Psoas muscle (tissue), 8 donors: ENCODE measurements at places on chromosomes 12 and 14. TPM values are rescaled to one million over a fixed set of nuclear protein-coding genes. Genes with fewer than 3 reads are reported as not detected.
A peak's percentile ranks its signal among the peaks of the same experiment; 100 is the strongest.

NKX2-1 gene
- not detected for total RNA-seq

DENND5B gene
- total RNA-seq, result 16.1 TPM

EXD2 gene
- 12.6 TPM for total RNA-seq

INHBC gene
- not detected for total RNA-seq

FAM222A gene
- total RNA-seq, result 5.1 TPM

ACSM4 gene
- not detected for total RNA-seq

PPM1H gene
- total RNA-seq, result 3.3 TPM

ASB2 gene
- 148 TPM for total RNA-seq

CCDC198 gene
- not detected for total RNA-seq

HCAR1 gene
- 0.13 TPM for total RNA-seq

DNA sequence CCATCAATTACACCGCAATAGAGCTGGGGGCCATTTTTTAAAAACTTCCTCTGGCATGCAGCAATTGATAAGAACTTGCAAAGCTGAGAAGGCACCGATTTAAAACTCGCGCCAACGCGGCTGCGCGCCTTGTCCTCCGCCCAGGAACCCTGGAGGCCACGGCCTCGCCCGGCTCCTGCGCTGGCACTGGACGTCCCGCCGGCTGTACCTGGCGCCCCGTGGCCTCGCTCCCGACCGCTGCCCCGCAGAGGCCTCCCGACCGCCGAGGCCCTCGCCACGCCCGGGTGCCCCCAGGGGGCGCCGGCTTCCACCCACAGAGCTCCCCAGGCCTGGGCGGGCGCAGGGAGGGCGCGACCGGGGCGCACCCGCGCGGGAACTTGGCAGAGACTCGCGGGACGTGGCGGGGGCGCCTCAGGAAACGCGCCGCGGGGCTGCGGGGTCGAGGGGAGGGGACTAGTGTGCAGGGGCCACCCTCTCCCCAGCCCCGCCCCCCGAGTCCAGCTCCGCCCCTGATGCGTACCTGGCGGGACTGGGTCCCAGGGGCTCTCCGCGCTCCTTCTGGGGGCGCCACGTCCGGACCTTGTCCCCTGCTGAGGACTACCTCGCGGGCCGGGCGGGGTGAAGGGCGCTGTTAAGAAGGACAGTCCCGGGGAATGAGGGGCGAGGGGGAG lies 65.7 kb downstream of the TNFAIP2 start:
- DNase-seq, result peak; percentile 61

DNA sequence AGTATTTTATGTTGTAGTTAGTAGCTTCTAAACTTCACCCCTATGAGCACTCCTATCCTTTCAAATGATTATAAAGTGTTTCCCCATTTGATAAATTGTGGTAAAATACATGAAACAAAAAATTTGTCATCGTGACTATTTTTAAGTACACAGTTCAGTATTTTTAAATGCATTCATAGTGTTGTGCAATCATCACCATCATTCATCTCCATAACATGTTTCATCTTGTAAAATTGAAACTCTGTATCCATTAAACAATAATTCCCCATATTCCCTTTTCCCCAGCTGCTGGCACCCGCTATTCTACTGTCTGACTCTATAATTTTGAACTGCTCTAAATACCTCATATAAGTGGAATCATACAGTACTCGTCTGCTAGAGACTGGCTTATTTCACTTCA lies 52.5 kb downstream of the ATP23 start:
- no peak for DNase-seq

DNA sequence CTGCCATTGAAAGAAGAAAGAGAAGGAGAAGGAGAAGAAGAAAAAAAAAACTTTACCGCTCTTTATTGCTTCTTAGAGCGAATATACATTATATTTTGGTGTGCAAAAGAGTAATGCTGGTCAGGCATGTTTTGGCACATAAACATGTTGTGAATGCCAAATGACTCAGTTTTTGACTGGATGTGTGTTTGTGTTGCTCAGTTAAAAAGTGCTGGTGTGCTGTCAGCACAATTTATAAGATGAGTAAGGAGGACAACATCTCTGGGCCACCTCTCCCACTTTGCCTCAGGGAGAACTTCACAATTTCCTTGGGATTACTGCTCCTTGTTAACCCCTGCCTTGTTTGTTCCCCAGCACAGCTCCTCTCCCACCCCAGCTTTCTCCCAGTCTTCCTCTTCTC lies 584.8 kb downstream of the ETNK1 start:
- no peak for DNase-seq

DNA sequence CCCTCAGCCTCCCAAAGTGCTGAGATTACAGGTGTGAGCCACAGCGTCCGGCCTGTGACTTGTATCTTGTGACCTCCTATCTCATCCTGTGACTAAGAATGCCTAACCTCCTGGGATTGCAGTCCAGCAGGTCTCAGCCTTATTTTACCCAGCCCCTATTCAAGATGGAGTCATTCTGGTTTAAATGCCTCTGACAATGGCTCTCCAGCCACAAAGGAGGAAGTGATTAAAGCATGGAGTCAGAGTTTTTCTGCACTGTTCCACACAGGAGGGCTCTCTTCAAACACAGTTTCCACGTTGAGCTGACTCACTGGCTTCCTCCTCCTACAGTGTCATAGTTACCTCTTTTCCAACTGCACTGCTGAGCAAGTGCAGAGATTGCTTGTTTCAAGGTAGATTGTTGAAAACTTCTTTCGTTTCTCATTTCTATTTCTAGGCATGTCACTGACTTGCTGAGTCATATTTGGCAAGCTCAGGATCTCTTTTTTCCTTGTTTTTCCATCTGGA lies 383.8 kb downstream of the PCNX1 start:
- DNase-seq, result no peak

DNA sequence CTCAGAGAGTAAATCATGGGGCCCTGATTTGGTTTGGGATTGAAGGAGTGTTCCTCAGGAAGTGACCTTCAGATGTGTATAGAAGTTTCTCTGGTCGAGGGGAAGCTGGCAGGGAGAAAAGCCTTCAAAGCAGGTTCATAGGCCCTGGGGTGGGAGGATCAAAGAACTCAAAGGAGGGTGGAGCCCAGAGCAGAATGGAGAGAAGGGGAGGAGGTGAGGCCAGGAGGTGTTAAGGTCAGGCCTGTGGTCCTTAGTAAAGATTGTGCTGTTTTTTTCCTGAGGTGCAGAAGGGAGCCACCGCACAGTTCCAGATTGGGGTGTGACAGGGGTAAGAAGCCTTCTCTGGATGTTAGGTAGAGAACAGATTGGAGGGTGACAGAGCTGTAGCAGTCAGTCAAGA lies 9.7 kb upstream of the CFAP251 start:
- DNase-seq, result no peak

DNA sequence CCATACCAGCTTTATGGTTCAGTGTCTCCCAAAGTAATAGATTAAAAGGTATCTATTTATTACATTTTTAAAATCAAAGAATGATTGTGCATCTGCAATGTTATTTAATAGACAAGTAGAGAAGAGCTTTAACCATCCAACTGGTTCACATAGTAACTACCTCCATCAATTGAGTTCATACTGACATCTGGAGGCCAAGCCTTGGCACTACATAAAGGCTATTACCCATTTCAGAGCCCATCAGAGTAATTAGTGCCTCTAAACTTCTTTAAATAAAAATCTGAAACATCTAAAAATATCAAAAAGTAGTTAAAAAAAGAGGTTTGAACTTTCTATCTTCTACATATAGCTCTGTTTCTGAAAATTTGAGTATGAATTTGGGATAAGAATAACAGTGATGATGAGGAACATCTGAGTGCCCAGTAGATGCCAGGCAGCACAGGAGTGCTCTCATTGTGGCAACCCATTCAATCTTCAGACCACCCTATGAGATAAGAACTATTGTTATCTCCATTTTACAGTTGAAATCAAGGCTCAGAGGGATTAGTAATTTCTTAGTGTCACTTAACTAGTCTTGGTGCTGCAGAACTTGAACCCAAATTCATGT lies 132.9 kb upstream of the DAAM1 start:
- no peak for DNase-seq

- peak; percentile 15 for DNase-seq
These were observed 216.5 kb upstream of the RTL1 start for GRCh38 chr14:101119830-101120571.

- DNase-seq, result no peak
These were observed 426.2 kb downstream of the IPO8 start for GRCh38 chr12:30269496-30269895.

DNA sequence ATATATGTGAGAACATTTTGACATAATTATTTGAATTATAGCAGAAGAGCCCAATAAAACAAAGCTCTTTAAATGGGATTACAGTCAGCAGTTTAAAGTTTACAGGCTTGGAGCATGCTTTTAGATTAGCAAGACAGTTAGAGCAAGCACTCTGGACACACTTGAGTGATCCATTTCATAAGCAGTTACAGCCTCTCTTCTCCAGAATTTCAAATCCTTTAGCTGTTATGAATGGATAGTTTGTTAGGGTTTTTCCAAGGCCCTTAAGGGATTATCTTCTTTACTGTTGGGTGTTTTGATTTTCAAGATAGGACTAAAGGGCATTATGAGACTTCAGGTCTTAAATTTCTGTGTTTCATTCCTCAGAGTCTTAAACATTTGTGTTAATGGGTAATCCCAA lies 36.3 kb downstream of the BEST3 start:
- no peak for DNase-seq

DNA sequence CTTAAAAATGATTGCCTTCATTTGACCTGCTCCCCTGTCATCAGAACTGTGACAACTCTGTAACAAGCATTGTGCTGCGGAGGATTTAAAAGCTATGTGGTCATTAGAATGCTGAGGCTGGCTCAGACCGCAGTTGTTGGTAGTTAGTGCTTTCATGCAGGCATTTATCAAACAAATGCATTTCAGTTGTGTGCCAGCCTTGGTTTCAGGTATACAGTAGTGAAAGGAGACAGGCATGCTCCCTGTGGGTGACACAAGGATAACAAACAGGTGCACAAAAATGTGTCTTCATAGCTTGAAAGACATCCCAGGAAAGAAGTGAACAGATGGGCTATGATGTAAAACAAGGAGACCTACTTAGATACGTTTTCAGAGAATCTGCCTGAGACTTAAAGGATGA lies 60.6 kb downstream of the MARK3 start:
- no peak for DNase-seq

DNA sequence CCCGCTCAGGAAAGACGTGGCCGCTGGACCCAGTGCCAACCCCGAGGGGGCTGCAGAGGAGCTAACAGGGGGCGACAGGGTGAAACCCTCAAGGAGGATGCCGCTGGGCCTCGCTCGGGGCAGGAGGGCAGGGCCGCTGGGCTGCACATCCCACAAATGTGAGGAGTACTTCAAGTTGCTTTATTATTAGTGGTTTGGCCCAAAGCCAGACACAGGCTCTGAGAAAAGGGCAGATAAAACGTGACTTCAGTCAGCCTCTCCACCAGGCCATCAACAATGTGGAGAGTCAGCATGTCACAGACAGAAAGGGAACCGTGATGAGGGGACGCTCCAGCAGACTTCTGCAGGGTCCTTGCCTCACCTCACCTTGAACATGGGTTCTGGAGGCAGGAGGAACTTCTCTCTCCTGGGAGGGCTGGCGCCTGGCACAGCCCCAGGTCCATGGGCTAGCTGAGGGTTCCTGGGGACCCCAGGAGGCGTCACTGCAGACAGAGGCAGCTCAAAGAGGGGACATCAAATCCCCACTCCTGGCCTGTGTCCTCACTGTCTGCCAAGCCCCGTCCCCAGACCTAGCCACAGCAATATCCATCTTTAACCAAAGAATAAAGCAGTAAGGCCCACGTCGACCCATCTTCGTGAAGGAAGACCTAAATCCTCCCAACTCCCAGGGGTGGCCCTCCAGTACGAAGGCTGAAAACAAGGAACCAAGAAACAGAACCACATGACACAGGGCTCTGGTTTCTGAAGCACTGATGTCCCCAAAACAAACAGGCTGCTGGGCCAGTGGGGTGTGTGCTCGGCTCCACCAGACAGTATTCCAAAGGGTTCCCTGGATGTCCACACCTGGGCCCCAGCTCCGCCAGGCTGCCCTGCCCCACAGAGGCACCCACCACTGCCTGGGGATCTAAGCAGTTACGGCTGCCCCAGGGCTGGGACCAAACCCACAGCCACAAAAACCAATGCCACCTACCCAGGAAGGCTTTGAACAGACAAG lies 35.1 kb downstream of the CCDC85C start:
- DNase-seq, result no peak

DNA sequence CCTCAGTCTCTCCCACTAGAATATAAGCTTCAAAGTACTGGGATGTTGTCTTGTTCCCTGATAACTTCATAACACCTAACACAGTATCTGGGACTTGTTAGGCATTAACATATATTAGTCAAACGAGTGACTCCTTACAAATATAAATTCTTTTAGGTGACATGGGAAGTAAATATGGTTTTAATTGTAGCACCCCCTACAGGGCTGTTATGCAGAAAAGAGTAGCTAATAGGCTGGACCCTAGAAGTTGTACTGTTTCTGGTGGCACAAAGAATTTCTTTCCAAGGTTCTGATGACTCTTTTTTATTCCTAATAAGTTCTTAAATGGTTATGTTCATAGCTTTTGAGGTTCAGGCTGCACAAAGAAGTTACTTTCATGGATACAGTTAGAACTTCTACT lies 29.8 kb downstream of the GPATCH2L start:
- DNase-seq, result no peak

- no peak for DNase-seq
These were observed 40.5 kb downstream of the SLC2A14 start for GRCh38 chr12:7832059-7832696.

DNA sequence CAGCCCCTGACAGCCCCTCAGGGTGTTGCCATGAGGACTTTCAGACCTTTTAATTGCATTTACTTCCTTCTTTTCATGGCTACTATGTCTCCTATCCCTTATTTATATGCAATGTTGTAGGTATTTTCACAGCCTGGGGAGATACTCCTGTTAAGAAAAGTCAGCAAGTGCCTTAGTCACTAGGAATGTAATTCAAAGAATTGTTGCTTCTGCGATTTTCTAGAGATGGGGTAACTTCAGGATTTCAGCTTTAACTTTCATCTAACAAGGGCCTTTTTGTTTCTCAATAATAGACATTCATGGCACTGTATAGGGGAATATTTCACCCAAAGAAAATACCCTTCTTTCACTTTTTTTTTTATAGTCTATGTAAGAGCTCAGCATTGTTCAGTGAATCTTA lies 533.3 kb upstream of the MIS18BP1 start:
- no peak for DNase-seq

GRCh38 chr12:117188961-117189724 lies 1.1 kb downstream of the FBXO21 start:
- DNase-seq, result no peak

DNA sequence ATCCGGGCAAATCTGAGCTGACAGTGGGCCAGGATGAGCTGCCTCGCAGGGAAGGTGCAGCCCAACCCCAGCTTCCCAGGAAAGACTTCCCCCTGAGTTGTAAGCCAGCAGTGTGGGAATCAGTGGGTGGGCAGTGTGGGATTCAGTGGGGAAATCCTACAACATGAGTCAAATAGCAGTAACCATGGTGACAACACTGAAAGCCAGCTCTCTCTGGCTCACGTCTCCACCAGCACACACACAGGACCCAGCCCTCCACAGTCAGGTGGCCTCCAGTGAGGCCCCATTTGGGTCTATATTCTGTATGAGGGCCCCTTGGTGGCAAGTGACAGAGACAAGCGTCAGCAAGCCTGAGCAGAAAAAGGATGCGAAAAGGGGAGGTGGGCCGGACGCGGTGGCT lies 6.0 kb upstream of the LGALS3 start:
- DNase-seq, result no peak
